ENCODE measurements at places on chromosomes 6 and 20.

DNA sequence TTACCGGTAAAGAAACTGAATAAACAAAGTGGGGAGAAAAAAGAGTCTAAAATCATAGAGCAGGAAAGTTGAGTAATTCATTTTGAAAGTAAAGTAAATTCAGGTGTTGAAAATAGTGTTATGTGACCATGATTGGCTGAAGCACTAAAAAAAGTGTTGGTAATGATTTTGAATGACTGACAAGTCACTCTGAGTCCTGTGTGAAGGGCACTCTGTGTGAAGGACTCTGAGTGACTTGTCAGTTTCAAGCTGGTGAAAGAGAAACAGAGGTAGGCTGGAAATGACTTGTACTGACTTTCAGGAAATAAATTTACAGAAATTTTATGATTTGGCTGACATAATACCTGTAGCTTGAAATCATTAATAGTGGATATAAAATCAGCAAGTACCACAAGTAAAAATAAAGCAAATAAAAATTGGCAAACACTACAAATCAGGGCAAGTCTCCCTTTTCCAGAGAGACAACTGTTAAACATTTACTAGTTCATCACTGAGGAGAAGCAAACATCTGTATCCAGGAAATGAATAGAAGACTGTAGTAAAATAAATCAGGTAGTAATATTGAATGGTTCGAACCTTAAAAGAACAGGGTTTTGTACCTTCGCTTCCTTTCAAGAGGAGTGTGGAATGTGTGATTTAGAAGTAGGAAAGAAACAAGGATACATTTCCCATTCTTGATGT lies 630.6 kb downstream of the GRIK2 start:
- DNase-seq, result no peak

- DNase-seq, result no peak
Measured at GRCh38 chr6:132392270-132392646, 9.0 kb downstream of the MOXD1 start.

DNA sequence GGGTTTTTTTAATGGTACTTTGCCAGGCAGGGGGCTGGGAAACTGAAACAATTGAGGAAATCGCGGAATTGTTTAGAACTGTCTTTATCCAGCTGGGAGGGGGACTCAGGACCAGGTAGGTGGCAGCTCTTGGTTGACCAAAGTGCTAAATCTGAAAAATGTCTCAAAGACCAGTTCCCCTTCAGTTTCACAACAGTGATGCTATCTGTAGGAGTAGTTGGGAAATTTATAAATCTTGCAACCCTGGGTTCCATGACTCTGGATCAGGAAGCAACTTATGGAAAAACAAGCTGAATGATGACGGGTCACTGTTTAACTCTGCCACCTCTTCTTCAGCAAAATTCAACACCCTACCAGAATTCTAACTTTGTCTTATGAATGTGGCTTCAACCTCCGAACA lies 99.7 kb downstream of the FAM50B start:
- no peak for DNase-seq

- no peak for DNase-seq
Measured at GRCh38 chr20:5196149-5196548, 69.3 kb downstream of the CDS2 start.

- no peak for DNase-seq
Measured at GRCh38 chr6:130033949-130034348, 15.6 kb downstream of the L3MBTL3 start.

GRCh38 chr6:158771399-158772152 lies 47.6 kb downstream of the EZR start:
- DNase-seq, result no peak

- DNase-seq, result no peak
Measured at GRCh38 chr20:2596673-2597279, 55.7 kb upstream of the NOP56 start.

DNA sequence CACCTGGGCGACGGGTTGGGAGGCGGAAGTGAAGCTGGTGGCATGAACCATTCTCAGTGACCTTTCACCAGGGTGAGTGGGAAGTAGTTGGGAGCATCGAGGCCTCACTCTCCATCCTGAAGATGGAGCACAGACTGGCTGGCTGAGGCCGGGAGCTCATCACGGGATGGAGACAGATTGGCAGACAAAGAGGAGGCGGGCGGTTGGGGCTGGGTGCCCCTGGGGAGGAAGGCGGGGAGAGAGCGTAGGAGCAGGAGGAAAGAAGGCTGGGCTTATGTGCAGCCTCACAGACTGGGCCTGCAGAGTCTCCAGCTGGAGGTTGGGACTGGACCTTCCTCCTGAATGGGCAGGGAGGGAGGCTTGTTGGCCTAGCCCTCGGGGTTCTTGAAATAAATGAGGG lies 44.2 kb upstream of the SCRT2 start:
- DNase-seq, result no peak
